ENCODE measurements at places on chromosomes 3 and 15.

- no peak for DNase-seq
Observed at GRCh38 chr3:169907476-169907875, 3.9 kb upstream of the SAMD7 start.

DNA sequence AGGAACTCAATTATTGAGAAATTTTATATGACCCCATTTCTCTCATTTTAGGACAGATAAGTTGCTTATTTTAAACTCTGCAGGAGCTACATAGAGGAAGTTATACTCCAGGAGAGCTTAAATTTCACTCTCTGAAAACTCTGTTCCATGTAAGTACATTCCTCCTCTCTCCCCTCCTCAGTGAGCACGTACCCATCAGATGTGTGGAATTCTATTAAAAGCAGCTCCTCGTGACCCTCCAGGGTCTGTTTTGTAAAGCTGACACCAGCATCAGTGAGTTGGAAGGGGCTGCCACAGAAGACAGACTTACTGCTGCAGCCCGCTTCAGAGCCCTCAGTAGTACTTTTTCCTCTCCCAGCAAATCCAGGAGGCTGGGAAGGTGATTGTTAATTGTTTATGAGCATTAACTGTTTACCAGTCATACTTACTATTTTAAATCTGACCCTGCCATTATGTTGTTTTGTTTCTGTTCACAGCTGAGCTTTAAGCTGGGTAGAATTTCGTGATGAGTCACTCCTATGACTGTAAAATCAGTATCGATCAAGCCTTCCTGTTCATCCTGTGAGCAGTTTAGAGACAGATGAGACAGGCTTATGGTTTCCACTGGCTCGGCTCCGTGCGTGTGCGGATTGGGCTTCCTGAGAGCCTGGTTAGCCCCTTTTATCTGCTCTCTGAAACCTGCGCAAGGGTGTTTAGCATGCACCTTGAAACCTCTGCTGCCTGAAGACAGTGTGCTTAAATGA lies 20.4 kb downstream of the IGF1R start:
- DNase-seq = peak; percentile 12

DNA sequence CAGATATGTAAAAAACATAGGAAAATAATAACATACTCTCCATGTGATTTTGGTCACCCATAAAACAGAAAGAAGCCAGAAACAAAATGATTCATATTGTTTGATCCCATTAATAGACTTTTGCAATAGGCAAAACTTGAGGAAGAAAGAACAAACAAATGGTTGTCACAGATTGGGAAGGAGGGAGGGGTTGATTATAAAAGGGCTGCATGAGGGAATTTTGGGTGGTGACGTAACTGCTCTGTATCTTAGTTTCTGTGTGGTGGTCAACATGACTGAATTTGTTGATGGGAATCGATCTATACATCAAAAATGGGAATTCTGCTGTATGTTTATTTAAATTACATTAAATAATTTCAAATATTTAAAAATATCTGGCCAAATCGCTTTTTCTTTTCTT lies 86.3 kb downstream of the P3H2 start:
- no peak for DNase-seq

DNA sequence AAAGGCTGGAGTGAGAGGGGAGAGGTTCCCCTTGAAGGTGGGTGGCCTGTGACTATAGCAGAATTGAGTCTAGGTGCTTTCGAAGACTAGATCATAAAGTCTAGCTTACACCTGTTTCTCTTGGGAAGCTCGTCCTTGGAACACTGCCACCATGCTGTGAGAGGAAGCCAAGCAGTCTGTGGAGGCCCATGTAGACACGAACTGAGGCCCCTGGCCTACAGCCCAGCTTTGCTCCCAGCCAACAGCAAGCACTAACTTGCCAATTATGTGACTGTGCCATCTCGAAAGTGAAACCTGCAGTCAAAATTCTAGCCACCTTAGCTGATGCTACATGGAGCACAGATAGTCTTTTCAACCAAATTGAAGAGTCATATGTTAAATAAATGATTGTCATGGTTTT lies 190.5 kb upstream of the NECTIN3 start:
- no peak for DNase-seq

DNA sequence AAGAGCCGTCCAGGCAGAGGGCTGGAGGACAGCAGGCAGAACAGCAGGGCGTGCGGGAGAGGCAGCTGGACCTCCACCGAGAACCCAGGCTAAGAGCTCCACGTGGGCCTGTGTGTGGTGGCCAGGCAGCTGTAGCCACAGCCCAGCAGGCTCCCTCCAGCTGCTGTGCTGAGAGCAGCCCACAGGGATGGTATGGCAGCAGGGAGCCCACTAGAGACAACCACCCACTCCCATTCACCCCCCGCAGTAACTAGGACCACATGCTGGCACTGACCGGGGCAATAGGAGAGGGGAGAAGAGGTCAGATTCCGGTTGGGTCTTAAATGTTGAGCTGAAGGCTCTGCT lies 25.6 kb upstream of the MUSTN1 start:
- no peak for DNase-seq

- no peak for DNase-seq
Observed at GRCh38 chr3:171895900-171896299, 52.8 kb downstream of the TMEM212 start.

DNA sequence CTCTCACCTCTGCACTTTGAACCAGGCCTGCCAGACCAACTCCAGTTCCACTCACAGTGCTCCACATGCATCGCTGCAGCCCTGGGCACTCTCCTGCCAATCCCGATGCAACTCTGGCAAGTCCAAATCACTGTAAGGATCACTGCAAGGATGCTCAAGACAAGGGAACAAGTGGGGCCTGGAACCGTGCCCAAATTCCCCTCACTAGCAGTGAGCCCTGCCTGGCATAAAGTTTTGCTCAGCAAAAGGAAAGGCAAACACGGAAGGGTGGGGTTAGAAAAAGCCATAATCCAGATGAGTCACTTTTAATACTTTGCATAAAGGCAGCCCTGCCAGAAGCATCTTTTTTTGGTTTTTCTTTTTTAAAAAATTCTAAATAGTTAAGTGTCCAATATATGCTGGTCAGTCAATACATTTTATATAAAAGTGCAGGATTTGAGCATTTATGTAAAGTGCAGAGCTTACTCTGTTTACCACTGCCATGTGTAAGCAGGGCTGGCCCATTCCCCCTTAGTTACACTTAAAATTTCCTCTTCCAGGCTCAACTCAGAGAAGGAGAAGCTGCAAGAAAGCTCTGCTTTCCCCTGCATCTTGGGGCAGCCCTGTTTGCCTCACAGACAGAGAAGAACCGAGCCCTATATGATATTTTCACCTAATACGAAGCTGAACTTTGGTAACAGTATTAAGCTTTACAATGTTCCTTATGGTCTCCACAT lies 102.2 kb downstream of the CD47 start:
- no peak for DNase-seq

GRCh38 chr3:44782891-44783290 lies 21.3 kb downstream of the KIF15 start:
- no peak for DNase-seq

GRCh38 chr3:56294286-56294685 lies 174.0 kb downstream of the ERC2 start:
- DNase-seq = no peak

All from stimulated activated CD4-positive, alpha-beta T cell treated with anti-CD3 and anti-CD28 coated beads, Interleukin-12 subunit alpha, Interleukin-12 subunit beta, amount 100 ng/mL, for 24 hours (primary cell).